ENCODE measurements at places on chromosomes 16 and 17.

- DNase-seq = no peak
These were observed 10.6 kb downstream of the TAOK2 start for GRCh38 chr16:29984137-29984763.

DNA sequence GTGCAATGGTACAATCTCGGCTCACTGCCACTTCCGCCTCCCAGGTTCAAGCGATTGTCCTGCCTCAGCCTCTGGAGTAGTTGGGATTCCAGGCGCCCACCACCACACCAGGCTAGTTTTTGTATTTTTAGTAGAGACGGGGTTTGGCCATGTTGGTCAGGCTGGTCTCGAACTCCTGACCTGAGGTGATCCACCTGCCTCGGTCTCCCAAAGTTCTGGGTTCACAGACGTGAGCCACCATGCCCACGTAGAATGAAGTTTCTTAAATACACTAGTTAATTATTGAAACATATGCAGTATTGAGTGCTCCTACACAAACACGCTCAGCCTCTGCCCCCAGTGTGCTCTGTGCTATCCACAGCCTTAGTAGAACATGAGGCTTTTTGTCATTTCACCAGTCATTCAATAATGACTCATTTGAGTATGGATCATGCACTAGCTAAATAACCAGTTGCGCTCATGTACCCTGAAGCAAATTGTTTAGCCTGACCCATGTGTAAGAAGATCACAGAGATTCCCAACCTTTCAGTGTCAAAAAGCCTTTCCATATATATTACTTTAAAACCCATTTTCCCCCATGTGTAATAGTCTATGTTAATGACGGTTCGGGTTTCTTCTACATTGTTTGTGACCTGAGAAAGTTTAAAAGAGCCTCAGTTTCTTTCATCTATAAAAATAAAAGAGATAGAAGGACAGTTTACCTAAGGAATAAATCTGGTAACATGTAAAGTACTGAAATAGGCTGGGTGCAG lies 49.7 kb downstream of the TUBD1 start:
- no peak for DNase-seq

GRCh38 chr17:75475851-75476250 lies 19.4 kb downstream of the TMEM94 start:
- no peak for DNase-seq

DNA sequence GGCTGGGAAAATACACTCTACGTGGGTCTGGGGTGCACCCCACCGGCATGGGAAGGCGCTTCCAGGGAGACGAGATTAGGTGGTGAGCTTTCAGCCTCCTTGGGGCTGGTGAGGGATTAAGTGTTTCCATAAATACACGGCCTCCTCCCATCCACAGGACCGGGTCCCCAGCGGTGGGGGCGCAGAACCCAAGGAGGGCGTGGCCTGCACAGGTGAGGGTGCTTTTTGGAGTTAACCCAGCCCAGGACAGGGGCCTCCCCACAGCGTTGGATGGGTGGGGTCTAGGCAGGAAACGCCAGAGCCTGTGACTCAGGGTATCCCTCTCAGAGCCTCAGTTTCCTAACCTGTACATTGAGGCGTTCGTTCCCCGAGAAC lies 1.1 kb downstream of the C16orf74 start:
- no peak for DNase-seq

GRCh38 chr17:42275527-42276358 lies 448 bp downstream of the STAT5B start:
- DNase-seq = peak; percentile 20

DNA sequence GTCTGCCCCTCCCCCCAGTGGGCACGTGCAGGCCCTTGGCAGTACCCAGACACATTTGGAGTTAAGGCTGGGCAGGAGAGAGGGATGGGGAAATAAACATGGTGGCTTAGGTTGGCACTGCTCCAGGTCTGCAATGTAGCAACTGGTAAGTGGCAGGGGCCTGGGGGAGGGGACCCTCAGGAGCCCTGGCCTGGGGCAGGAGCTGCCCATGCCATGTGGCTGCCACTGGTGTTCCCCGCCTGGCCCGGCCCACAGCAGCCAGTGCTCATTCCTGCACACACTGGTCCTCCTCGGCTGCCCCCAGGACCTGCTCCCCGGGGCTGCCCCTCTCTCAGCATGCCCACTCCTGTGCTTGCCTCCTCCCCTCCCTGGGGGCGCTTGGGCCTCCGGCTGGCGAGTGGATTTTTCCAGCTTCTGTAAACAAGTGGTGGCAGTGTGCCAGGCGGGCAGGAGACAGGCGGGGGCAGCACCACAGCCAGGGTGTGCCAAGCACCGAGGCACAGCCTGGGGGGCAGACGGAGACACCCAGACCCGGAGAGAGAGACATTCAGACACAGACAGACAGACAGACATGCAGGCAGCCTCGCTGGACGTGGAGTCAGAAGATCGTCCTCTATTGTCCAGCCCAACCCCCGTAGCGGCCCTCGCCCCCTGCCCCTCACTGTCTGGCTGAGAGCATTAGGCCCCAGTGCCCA lies 9.4 kb downstream of the THRA start:
- peak; percentile 79 for DNase-seq
